ENCODE measurements at places on chromosomes 1 and 21.

- no peak for DNase-seq
Measured at GRCh38 chr1:26578167-26578566, 48.6 kb downstream of the RPS6KA1 start.

- DNase-seq = no peak
Measured at GRCh38 chr1:23097316-23097715, 71.3 kb downstream of the LUZP1 start.

DNA sequence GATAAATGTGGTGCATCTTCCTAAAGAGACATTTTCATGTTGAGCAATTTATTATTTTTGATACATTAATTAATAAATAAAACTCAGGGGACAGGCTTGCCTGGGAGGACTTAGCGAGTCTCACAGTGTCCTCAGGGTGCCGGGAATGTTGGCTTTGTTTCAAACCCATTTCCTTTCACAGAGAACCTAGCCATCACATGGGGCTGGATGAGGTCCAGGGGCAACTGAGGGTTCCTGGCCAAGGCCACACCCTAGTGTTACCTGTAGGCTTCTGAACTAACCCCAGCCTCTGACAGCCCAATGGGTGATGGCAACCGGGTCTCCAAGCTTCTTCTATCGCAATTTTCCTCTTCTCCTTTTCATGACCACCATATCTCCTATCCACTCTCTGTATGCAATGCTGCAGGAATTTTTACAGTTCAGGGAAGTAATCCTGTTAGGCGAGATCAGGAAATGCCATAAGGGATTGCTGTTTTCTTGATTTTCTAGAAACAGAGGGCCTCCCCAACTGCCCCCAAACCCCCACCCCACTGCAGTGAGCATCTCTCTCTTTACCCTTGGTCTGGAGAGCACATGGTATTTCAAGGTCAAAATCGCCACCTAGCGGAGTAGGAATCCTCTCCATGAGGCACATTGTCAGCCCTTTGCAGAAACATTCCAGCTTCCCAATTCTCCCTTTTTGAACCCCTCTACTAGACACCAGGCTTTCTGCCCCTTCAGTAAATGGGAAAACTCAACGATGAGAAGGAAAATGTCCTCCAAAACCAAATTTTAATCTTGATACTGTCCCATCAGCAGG, 22.1 kb upstream of the SMYD3 start:
- DNase-seq = no peak

DNA sequence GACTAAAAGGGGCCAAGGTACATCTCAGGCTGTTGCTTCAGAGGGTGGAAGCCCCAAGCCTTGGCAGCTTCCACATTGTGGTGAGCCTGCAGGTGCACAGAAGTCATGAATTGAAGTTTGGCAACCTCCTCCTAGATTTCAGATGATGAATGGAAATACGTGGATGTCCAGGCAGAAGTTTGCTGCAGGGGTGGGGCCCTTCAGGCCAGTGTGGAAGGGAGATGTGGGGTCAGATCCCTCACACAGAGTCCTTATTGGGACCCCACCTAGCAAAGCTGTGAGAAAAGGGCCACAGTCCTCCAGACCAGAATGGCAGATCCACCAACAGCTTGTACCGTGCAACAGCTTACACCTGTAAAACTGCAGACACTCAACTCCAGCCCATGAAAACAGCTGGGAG, 67.4 kb upstream of the PTGS2 start:
- no peak for DNase-seq

- DNase-seq = peak; percentile 9
Measured at GRCh38 chr1:78003882-78004718, 639 bp upstream of the DNAJB4 start.

- no peak for DNase-seq
Measured at GRCh38 chr1:213387380-213388015, 336.5 kb downstream of the RPS6KC1 start.

DNA sequence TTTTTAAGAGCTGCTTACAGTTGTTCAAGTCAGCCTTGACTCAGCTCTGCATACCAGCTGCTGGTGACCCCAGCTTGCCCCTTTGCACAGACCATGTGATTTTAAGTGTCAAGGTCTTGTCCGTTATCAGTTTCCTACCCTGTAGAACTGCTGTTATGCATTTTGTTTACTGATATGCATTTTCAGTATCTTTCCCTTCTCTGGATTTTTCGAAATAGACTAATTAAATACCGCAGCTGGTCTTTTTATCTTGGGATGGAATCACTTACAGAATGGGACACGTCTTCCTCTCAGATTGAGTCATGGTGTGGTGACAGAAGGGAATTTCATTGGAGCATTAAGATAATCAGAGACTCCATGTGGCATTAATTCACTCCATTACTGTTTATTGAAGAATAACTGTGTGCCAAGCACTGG, 145.6 kb downstream of the FMN2 start:
- no peak for DNase-seq

DNA sequence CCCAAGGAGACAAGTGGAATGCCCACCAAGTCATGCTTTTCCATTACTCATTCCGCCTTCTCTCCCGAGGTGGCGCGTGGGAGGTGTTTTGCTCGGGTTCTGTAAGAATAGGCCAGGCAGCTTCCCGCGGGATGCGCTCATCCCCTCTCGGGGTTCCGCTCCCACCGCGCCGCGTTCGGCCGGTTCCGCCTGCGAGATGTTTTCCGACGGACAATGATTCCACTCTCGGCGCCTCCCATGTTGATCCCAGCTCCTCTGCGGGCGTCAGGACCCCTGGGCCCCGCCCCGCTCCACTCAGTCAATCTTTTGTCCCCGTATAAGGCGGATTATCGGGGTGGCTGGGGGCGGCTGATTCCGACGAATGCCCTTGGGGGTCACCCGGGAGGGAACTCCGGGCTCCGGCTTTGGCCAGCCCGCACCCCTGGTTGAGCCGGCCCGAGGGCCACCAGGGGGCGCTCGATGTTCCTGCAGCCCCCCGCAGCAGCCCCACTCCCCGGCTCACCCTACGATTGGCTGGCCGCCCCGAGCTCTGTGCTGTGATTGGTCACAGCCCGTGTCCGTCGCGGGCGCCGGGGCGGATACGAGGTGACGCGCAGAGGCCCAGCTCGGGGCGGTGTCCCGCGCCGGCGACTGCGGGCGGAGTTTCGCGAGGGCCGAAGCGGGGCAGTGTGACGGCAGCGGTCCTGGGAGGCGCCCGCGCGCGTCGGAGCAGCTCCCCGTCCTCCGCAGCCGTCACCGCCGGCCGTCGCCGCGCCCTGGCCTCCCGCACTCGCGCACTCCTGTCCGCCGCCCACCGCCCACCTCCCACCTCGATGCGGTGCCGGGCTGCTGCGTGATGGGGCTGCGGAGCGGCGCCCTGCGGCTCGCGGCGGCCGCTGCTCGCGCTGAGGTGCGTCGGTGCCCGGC, at the start of gene KIF1B:
Gene KIF1B, plus strand, starts transcription at position 666 of the 906 bp plus-strand sequence. CDS start 21,759 bp downstream, outside the sequence.
- DNase-seq = peak; percentile 97

DNA sequence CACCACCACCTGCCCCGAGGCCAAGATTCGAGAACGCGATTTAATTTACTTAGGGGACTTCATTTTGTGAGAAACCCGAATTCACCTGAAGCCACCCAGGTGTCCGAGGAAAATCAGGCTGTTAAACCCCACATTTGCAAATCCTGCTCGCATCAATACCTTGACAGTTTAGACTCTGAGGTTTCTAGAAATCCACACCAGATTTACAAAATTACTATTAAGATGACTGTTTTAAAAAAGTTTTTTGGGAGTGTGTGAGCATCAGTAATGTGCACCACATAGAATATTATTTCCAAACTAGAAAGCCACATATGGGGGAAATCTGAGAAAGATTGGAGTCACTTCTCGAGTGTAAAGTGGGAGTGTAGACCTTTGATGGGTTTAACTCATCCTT, 685 bp downstream of the RIMKLA start:
- DNase-seq = no peak

- DNase-seq = no peak
Measured at GRCh38 chr21:15557925-15558324, 171.9 kb upstream of the USP25 start.

DNA sequence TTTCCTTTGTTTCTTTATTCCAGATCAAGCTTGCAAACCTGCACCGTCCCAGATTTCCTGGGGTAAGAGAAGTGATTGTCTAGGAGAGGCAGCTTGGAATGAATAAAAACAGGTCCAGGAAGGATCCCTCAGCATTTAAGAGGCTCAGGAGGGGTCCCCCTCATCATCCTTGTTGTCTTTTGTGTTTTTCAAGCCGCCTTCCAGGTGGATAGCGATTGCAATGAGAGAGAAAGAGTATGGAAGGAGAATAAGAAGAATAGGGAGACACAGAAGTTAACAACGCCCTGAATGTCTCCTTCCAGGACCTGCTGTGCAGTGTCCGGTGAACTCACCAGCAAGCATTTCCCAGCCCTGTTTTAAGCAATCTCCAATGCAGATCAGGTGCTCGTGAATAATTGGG, 8.5 kb downstream of the ERG start:
- no peak for DNase-seq

DNA sequence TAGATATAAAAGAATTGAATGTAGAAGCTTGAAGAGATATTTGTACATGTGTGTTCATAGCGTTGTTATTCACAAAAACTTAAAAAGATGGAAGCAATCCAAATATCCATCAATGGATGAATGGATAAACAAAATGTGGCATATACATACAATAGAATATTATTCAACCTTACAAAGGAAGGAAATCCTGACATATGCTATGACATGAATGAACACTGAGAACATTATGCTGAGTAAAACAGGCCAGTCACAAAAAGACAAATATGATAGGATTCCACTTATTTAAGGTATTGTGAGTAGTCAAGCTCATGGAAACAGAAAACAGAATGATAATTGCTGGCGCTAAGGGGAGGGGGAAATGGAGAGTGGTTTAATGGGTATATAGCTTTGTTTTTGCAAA, 47.0 kb upstream of the DYRK1A start:
- DNase-seq = no peak

GRCh38 chr1:228487336-228488124, at the start of gene RNF187:
RNF187 (plus strand) TSS chr1:228487382.
- DNase-seq = peak; percentile 83

DNA sequence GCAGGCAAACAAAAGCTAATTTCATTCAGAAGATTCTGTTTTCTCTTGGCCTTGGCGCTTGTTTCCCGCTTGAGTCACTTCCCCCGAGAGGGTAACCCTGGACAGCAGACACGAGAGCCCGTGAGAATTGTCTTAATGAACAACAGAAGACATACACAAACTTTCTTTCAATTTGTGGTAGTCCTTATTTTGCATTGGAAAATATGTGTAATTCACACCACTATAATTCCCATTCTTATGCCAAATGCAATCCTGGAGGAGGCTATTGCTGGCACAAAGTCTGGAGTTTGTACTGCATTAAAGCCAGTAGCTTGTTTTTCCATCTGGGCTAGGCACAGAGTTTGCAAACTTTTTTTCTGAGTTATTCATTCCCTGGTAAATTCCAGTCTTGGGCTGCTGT, 109.8 kb upstream of the IVNS1ABP start:
- no peak for DNase-seq

DNA sequence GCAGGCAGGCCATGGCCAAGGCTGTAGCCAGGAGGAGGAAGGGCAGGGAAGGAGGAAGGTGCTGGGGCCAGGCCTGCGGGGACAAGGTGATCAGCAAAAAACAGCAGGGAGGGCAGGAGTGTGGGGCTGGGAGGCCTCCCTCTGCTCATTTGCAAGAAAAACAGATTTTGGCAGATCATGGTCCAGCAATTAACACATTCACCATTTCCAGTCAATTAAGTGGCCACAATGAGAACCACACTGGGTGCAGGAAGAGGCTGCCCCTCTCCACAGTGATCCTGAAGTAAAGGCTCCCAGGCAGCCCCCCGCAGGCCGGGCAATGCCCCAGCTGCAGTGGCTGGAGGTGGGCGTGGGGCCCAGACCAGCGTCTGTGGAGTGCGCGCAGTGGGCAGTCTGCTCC, 54.6 kb downstream of the DMRTB1 start:
- no peak for DNase-seq
